Amygdala (tissue), 56 donors: ENCODE measurements at places on chromosomes 5 and 9.

- DNase-seq: no peak
These were observed 63.6 kb downstream of the PTCD2 start for GRCh38 chr5:72383726-72384125.

- DNase-seq: no peak
These were observed 162.6 kb upstream of the ADAMTS16 start for GRCh38 chr5:4977416-4978110.

- no peak for DNase-seq
These were observed 12.5 kb downstream of the MRPS27 start for GRCh38 chr5:72307573-72307967.

- no peak for DNase-seq
These were observed 30.6 kb upstream of the SPINK5 start for GRCh38 chr5:148033134-148033533.
